Activated CD4-positive, alpha-beta memory T cell treated with anti-CD3 and anti-CD28 coated beads, Interleukin-2, amount 10 ng/mL, durations not matched to agents 7 days and 5 days (primary cell): ENCODE measurements at places on chromosomes 3 and 15. TPM values are rescaled to one million over a fixed set of nuclear protein-coding genes. Genes with fewer than 3 reads are reported as not detected.
A peak's percentile ranks its signal among the peaks of the same experiment; 100 is the strongest.

GRCh38 chr15:77032647-77033416, 37.9 kb downstream of the PSTPIP1 start:
- DNase-seq, result peak; percentile 15

MRPL46 gene
- 23.9 TPM for total RNA-seq

GRCh38 chr3:30752970-30753369, 141.5 kb downstream of the GADL1 start:
- no peak for DNase-seq

DNA sequence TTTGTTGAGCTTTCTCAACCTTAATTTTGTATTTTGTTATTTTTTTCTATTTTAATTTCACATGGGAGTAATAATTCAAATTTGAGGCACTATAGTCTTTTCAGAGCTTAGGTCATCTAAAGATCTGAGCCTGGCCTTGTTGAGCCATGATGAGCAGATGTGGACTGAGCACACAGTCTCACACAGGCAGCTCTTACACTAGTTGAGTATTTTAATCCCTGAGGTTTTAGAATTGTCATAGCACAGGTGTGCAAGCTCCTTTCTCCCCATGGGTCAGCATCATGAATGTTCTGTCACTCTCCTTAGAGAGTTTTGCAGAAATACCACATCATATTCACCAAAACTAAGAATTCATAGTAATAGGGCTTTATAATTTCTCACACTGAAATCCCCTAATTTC, 4.9 kb downstream of the ZBTB38 start:
- DNase-seq, result no peak

DNA sequence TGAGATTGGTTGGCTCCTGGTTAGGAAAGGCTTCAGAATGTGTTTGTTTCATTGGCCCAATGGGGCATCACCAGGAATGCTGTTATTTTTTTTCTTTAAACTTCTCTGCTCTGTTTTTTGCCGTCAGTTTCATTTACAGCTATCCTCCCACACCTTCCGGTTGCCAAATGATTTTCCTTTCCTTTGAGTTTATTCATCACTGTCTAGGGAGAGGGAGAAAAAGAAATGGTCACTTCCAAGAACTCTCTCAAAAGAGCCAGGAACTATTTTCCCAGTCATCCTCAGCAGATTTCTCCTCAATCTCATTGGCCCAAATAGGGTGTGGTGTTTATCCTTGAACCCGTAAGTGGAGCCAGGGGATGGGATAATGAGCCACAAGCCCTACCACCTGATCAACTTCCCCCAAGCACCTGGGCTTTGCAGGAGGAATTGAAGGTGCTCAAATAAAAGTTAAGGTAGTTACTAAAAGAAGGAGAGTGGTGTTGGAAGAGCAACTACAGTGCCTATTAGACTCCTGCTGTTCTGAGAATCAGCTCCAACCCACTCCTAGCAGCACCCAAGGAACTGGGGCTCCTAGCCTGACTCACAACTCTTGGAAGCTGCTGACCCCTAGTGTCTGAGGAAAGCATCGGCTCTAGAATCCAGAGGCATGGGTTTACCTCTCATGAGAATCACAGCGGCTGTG, 183.8 kb upstream of the IL12A start:
- DNase-seq, result peak; percentile 34

DNA sequence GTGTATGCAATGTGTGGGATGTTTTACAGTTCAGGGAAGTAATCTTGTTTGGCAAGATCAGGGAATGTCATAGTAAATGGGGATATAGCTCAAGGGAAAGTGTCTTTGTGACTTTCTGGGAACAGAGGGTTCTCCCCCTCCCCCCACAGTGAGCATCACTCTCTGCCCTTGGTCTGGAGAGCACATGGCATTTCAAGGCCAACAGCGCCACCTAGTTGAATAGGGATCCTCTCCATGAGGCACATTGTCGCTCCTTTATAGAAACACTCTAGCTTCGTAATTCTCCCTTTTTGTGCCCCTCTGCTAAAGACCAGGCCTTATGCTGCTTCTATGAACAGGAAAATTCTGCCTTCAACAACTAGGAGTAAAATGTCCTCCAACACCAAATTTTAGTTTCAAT, 37.1 kb upstream of the ARNT2 start:
- DNase-seq, result no peak

HES1 gene
- total RNA-seq, result 11.3 TPM

MINAR1 gene
- total RNA-seq, result 0.30 TPM

- DNase-seq, result no peak
Measured at GRCh38 chr15:84643838-84644237, 10.2 kb downstream of the WDR73 start.

DNA sequence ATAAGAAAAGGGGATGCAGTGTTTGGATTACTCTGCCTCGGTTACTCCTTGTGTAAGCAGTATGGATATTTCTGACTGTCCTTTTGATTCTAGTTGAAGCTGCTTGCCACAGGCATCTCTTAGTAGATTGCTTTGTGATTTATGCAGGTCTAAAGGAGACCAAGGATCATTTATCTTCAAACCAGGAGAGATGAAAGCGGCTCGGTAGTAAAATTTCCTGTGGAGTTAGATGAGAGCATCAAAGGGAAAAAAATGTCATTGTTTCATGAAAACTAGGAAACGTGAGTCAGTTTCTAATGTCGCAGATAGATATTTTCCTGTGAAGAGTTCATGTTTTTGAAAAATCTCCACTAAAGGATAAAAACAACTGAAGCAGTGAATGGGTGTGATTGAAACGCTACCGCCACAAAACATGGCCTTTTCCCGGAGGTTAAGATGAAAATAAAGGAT, 254.0 kb upstream of the TBL1XR1 start:
- DNase-seq, result no peak

GRCh38 chr3:102745881-102746280, 311.1 kb downstream of the ZPLD1 start:
- DNase-seq, result no peak
